ENCODE measurements at places on chromosomes 5 and 9. TPM values are rescaled to one million over a fixed set of nuclear protein-coding genes. Genes with fewer than 3 reads are reported as not detected.

GRCh38 chr5:62942384-62942783, 363.8 kb downstream of the LRRC70 start:
- DNase-seq = no peak

DNA sequence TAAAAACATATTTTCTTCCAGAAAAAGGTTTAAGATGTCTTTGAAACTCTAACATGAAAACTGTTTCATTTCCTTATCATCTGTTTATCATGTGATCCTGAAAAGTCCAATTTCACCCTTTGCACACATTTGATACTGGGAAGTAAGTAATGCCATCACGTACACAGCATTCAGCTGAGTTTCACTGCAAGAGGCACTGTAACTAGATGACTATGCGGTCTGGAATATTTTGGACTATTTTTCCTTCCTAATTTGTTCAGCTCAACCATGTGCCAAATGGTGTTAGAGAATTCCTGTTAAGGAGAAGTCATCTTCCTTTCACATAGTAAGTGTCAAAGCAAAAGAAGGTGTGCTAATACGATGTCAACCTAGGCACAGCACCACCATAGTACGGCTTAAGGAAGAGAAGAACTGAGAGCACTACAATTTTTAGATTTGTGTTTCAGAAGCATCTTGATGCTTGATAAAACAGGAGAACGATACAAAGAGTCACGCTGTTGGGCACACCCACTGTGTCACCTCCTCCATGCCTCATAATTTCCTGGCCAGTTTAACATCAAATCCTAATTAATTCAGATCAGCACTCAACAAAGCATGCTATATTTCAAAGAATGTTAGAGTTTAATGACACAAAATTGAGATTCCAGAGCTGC, 77.5 kb downstream of the GNAQ start:
- peak; percentile 46 for DNase-seq

Gene FSD1L
- 7.0 TPM for total RNA-seq

DNA sequence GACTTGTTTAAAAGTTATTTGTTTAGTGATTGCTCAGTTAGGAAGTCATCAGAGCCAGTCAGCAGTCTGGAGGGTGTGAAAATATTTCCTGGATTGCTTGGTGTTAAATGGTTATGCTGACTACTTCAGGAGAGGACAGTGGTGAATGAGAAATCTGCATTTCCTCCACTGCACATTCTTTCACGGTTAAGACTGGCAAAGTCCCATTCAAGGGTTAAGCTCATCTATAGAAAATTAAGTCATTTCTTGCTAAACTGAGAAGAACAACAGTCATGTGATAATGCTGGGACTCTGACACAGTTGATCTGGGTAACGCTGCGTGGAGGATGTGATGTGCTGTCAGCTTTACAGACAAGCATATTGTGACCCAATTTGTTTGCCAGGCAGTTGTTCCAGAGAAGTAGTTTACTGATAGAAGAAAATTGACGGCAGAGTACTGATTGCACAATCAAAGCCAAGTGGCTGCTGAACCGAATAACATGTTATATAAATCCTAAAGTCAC, 80.4 kb downstream of the GRAMD2B start:
- peak; percentile 57 for DNase-seq

Data from fibroblast of the aortic adventitia (primary cell).